ENCODE measurements at places on chromosomes 12 and 14.

DNA sequence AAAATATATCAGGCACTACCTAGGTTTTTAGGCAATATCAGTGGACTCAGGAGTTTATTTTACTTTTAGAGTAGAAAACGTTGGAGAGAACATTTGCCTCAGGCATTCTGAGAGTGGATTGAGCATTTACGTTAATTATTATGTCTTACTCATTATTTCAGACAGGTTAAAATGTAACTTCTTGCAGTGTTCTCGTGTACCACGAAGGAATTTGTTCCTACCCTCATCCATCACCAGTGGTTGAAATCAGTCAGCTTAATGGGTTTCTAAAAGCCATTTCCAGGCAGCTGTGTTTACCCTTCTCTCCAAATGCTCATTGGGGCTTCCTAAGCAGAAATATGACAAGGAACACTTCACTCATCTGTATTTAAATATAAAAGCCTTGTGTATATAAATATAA lies 9.1 kb upstream of the LDHB start:
- DNase-seq = no peak

- DNase-seq = no peak
Observed at GRCh38 chr14:51550636-51551035, 101.1 kb upstream of the FRMD6 start.

GRCh38 chr14:96139169-96139568 lies 65.5 kb upstream of the BDKRB2 start:
- DNase-seq = no peak

DNA sequence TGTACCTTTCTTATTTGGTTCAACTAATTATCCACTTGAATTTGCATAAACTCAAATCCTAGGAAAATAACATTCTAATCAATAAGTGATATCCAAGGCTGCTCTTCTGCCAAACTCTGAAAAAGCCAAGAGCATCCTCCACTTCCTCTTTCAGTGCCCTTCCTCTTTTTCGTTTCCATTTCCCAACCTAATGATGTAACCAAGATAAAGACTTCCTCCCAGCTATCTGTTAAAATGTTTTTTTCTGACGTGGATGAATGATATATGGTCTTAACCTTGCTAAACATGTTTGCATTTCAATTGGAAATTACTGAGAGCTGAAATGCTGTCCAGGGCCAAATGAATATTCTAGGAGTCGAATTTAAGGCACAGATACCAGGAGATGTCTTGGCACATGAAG lies 459.5 kb upstream of the PDE3A start:
- no peak for DNase-seq

GRCh38 chr14:70380824-70381223 lies 21.3 kb upstream of the COX16 start:
- DNase-seq = no peak

GRCh38 chr12:51240971-51241370 lies 2.3 kb downstream of the DAZAP2 start:
- no peak for DNase-seq

DNA sequence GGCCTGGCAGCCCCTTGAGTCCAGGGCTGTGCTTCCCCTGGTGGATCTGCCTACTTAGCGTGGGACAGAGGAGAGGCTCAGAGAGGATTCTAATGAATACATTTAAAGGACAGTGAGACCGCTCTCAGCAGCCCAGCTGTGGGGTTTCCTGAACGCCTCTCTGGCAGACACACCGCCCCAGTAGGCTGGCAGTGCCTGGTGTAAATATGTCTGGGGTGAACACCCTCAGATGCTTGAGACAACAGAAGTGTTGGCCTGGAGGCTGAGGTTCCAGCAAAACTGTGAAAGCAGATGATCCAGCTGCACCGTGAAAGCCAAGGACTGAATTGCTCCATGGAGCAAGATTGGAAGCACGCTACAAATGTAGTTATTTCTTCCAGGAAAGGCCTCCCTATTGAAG lies 55.1 kb downstream of the LRRC74A start:
- no peak for DNase-seq

DNA sequence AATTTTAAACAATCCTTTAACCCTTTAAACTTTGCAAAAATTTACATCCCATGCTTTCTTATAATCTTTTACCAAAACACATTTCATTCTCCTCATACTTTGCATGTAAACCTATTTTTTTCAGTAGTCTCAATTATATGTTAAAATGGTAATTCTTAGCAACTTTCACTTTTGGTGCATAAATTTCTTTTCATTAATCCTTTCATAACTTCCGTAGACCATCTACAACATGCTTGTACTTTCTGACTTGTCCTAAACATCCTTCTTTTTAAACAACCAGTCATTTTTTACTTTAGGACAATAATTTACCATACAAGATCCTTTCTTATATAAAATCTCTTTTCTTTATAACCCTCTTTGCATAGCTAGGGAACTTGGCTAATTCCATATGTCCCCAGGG lies 19.5 kb downstream of the CCDC91 start:
- no peak for DNase-seq

DNA sequence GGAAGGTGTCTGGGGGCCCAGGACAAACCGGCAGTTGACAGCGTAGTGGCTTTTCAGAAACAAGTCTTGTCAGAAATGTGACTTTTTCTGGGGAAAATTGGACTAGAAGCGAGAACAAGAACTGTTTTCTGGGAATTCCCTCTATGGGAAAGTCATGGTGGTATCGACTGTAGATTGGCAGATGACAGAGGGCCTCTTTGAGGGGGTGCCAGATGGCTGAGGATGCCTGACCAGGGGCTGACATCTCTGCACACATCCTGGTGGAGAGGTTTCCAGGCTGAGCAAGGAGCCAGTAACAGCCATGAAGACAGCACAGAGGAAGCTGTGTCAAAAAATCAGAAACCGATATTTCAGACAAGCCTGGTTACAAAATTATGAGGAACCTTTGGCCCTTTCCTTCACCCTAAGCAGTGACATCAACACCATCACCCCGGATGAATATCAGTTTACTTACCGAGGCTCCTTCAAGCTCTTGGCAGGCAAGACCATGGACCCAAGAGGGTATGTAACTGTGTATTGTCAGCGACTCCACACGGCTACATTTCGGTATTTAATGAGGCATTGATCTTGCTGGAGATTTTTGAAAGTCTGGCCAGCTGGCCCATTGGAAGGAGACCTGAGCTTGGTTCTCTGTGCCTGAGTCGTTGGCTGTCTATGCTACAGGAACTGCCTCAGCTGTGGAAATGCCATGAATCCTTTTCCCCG lies 1525.3 kb upstream of the TMEM132C start:
- no peak for DNase-seq

Data from AG08395 (cell line).